ENCODE measurements at places on chromosomes 5 and 9.
A peak's percentile ranks its signal among the peaks of the same experiment; 100 is the strongest.

DNA sequence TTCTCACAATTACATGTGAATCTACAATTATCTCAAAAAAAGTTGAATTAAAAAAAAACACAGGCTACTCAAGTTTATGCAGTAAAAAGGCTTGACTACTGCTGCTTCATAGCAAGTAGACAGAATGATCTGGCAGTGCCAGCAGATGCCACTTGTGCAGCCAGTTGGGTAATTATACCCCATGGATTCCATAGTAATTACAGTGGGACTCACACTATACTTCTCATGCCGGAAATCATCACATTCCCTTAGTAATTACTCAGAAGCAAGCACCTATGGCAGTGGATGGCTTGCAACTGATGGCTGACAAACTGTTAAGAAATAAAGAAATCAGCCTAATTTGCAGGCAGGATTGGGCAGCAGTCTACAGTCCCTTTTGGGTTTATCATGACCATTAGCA is 463.2 kb upstream of the KLF4 start:
- DNase-seq, result no peak

GRCh38 chr9:17453751-17454150 is 125.1 kb upstream of the SH3GL2 start:
- DNase-seq, result no peak

- DNase-seq, result peak; percentile 69
These were observed 37.4 kb downstream of the CSNK1G3 start for GRCh38 chr5:123549256-123549904.

DNA sequence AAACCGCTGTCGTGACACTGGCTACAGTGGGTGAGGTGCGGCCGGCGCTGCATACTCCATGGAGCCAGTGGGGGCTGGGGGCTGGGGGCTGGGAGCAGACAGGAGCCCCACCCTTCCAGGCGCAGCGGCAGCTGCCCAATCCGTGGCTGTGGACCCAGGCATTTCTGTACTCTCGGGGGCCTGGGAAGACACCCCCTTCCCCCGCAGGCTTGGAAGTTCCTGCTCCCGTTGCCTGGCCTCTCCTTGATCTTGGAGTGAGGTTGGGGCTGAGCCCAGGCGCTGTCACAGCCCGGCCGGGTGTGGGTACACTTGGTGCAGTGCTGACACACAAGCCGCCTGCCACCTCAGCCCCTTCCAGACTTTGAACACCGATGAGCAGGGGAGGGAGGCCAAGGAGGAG is 27.7 kb upstream of the GGTA1 start:
- DNase-seq, result no peak

DNA sequence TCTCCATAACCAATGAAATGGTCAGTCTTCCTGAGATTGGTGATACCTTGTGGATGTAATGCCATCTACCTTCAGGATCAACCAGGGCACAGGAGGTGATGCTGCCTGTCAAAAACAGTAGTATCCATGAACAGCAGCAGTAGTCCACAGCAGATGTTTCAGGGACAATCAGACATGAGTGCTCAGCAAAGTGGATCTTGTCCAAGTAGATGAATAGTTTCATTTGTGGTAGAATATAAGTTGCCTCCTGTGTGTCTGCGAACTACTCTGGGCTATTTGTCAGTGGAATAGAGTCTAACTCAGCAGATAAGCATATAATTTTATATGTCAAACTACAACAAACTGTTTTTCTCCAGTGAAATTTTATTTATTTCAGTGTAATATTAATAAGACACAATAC is 1860.1 kb upstream of the ACO1 start:
- no peak for DNase-seq

GRCh38 chr9:38389313-38389712 is 3.2 kb upstream of the ALDH1B1 start:
- no peak for DNase-seq

Measured in activated CD4-positive, alpha-beta memory T cell treated with anti-CD3 and anti-CD28 coated beads, Interleukin-2, amount 10 ng/mL, durations not matched to agents 7 days and 5 days (primary cell).